Stimulated activated CD8-positive, alpha-beta memory T cell treated with anti-CD3 and anti-CD28 coated beads, Interleukin-12 subunit alpha, Interleukin-12 subunit beta, amount 100 ng/mL, for 4 hours (primary cell): ENCODE measurements at places on chromosomes 1 and 21.

- DNase-seq: no peak
These were observed 170.4 kb upstream of the NR5A2 start for GRCh38 chr1:199857108-199857507.

DNA sequence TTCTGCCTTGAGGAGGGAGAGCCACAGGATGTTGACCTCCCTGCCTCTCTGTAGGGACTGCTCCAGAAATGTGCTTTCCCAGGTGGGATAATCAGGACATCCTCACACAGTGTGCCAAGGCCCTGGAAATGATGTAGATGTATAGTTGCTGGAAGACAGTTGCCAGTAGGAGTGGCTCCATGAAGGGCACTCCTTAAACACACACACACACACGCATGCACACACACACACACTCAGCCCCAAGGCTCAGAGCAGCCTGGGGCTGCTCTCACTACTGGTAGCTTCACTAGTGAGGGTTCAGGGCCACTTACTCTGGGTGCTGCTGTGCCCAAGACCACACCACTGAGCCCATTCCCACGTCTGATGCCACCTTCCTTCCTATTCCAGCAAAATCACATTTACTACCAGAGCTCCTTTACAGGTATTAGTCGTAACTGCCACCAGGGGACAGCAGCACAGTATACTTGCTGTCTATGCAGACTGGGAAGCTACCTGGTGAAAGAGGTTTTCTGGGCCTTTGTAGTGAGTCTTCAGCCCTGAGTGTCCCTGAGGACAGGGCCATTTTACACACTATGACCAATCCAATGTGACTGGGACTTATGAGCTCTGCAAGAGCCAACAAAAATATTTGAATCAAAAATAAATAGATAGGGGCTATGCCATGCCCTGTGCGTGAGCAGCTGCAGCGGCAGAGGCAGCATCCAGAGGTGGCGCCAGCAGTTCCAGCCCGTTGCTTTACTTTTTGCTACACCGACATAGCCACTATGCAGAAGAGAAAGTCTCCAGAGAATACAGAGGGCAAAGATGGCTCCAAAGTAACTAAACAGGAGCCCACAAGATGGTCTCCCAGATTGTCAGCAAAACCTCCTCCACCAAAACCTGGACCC is 15.0 kb downstream of the CRNN start:
- DNase-seq: no peak

DNA sequence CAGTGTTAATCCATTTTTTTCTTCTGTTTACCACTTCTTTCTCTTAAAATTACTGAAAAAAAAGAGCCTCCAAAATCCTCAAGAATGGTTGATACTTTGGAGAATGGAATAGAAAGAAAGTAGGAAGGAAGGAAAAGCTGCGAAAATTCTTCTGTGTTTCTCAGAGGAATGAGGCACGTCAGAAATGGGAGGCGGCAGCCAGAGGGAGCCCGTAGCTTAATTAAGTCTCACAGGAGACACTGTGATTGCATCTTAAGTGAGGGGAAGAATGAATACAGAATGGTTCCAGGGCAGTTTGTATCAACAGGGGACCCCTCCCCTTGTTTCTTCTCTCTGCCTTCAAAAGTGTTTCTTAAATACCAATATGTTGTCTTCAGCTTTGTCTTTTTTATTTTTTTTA is 1099.5 kb downstream of the PLA2G4A start:
- no peak for DNase-seq

DNA sequence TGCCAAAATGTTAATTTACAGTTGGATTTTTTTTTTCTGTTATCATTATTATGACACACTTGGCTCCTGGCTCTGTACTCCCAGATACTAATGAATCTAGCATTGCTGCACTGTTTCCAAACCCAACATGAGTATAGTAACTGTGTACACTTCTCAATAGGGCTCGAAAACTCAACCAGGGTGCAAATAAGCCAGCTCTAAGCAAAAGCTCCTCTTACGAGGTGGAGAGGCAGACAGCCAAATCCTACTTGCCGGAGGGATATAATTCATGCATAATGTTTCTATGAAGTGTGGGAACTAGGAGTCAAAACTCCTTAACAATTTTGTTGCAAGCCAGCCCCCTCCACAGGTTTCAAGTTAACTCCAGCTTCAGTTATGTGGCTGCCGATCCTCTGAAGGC is 510.4 kb upstream of the ZP4 start:
- no peak for DNase-seq

GRCh38 chr1:28417441-28417922 is 47.9 kb downstream of the PHACTR4 start:
- DNase-seq: no peak

- no peak for DNase-seq
These were observed 60.4 kb upstream of the MAP10 start for GRCh38 chr1:232744847-232745246.

DNA sequence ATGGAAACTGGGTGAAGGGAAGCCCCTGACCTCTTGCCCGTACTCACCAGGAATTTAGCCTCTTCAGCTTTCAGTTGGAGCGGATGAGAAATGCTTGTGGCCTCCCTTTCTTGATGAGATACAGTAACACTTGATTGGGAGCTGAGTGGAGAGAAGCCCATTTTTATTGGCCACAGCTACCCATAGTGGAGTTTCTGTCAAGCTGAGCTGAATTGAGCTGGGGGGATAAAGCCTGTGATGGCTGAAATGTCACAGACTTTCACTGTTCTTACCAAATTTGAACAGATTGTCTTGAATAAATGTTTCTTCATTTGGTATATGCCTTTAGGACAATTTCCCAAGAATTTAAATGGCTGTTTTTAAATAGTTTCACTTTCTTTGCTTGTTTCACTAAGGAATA is 125.9 kb downstream of the ZMYM4 start:
- DNase-seq: no peak

DNA sequence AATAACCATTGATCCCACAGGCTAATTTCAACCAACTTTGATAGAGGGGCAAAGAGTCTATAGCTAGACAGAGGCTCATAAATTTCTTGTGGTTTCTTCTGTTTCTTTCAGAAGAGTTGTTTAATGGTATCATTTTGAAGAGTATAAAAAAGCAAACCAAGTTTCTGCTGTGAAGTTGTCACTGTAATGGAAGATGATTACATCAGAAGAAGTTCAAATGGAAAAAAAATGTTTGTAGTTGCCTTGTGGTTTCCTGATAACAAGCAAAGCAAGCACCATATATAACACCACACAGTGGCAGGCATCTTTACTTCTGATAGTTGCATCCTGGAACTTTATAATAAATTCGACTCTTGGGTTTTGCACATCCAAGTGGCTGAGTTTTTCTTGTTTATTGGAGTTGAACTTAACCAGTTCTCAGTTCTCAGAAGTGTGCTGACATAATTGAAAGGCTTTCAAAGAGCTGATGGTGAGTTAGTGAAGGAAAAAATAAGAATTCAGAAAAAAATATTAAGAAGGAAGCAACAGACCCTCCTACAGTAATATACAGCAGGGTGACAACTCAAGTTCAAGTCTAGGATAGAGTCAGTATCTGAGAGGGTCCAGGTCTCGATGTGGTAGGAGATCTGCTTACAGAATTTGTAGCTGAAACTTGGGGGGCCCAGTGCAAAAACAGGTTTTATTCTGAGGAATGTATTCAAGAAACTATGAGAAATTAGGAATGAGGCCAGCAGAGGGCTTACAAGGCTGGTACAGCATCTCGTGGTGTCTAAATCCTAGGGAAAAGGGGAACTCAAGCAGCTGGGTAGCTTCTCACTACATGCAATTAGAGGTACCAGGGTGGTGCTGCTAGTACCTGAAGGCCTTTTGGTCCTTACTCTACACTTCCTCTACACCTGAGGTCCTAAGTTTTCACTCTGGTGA is 123.5 kb downstream of the CRB1 start:
- DNase-seq: no peak

DNA sequence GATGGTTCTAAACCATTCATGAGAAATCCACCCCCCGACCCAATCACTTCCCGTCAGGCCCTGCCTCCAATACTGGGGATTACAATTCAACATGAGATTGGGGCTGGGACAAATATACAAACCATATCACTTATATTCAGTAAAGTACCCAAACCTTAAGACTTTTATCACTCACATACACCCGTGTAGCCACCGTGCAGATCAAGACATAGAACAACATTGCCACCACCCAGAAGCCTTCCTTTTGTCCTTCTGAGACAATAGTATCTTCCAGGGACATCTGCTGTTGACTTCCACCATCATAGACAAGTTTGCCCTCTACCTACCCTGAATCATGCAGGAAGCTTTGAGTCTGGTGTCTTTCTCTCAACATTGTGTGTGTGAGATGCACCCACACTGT is 37.5 kb downstream of the CLIC6 start:
- DNase-seq: no peak

DNA sequence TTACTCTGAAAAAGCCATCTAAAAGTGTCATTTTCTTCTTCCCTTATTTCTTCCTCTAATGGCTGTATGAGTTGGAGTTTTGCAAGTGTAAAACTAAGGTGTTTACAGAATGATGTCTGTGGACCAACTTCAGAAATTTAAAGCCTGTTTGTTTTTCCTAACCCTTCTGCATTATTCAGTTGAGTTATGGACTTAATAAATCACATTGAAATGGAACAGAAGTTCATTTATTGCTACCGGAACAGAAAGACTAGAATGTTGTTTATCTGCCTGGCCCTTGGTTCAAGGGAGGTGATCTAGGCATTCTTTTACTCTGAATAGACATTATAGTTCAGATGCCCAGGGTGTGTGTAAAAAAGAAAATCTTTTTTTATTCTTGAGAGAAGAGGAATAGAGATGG is 24.8 kb downstream of the SYT14 start:
- DNase-seq: no peak

GRCh38 chr1:89351597-89352311 is 12.1 kb upstream of the GBP6 start:
- no peak for DNase-seq

- no peak for DNase-seq
These were observed 51.2 kb downstream of the POFUT2 start for GRCh38 chr21:45236481-45236880.

DNA sequence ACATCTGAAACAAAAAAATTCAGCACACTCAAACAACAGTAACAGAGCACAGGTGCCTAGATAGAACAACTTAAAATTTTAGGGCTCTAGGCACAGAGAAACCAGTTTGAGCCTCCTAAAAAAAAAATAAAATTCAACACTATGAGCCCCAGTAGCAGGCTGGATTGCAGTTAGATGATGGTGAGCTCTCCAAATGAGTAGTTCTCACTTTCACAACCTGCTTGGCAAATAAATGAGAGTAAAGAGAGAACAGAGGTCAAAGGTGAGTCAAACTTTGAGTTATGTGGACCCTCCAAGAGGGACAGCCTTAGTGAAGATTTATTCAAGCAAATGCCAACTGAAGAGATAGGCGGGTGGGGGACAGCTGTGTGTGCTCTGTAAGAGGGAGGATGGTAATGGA is 3.6 kb downstream of the BEND5 start:
- DNase-seq: no peak

DNA sequence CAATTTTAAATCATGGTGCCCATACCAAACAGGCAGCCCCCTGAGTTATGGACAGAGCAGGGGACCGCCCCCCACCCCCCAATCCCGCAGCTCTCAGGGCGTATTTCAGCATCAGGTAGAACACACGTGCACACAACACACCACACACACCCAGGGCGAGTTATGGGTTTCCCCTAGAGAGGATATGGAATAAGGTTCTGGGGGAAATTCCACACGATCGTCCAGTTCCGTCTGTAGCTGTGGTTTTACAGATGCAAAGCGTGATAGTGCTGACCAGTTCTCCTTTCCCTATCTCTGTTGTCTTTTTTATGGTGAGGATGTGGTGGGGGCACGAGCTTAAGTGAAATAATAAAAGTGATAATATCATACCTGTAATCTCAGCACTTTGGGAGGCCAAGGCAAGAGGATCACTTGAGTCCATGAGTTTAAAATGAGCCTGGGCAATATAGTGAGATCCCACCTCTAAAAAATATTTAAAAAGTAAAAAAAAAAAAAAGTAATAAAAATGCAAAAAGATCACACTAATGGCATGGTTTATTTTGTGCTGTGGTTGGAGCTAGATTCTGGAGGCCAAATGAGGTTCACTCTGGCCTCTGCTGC is 25.1 kb downstream of the C2CD2 start:
- DNase-seq: no peak

DNA sequence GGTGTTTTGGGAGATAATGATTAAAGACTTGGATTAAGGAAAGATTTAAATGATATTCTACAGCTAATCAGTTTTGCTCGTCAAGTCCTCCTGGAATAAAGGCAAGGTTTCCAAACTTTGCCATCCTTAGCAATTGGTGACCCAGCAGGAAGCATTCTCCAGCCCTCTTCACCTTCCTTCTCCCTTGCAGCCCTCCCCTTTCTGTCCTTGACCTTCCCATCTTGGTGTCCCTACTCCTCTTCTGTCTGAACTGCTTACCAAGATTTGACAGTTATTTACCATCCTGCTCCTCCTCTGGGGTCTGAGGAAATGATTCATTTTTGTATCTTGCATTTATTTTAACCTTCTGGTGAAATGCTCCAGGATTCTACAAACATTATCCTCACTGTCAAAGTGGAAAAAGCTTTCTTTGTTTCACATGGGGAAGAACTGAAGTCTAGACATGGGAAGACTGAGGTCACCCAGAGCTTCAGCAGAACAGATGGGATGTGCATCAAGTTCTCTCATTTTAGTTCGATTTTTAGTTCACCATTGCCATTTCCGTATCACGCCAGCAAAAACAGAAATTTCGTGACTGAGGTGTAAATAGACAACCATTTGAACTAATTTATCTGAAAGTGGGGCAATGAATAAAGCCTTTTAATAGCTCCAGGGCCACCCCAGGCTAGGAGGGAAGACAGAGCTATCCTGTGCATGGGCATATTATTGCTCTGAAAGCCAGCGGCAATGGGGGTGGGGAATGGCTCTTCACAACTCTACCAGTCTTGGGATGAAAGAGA is 504.4 kb upstream of the PLXNA2 start:
- no peak for DNase-seq

- no peak for DNase-seq
These were observed 15.1 kb downstream of the MCOLN3 start for GRCh38 chr1:85033221-85033620.

DNA sequence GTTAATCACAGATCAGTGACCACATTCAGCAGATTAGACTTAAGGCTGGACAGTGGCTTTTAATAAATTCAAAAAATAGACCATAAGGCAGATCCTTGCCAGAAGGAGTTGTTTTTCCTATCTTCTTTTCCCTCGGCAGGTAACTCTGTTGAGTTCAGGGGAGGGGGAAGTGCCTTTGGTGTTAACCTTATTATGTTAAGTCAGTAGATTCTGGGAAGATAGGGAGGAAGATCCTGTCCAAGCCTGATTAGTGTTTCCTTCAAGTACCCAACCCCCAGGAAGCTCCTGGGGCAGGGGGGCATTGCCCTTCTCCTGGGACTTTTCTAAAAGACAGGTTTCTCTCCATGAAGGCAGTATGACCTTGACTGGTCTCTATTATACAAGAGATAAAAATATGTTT is 87.4 kb downstream of the ELAVL4 start:
- no peak for DNase-seq

GRCh38 chr1:2480986-2481364 is 4.9 kb downstream of the PLCH2 start:
- DNase-seq: no peak
